ENCODE measurements at places on chromosomes 4 and X. TPM values are rescaled to one million over a fixed set of nuclear protein-coding genes. Genes with fewer than 3 reads are reported as not detected.

The STATH gene
- total RNA-seq, result not detected

The FDCSP gene
- not detected for total RNA-seq

The TBC1D14 gene
- 38.0 TPM for total RNA-seq

The TLR3 gene
- 0.33 TPM for total RNA-seq

The CYLC1 gene
- total RNA-seq, result not detected

The DKK2 gene
- not detected for total RNA-seq

The ATP10D gene
- total RNA-seq, result 7.2 TPM

The DMRTC1B gene
- not detected for total RNA-seq

The FAM53A gene
- total RNA-seq, result 0.82 TPM

The GPR143 gene
- not detected for total RNA-seq

The CXCL11 gene
- total RNA-seq, result 0.18 TPM

The TSPAN5 gene
- total RNA-seq, result 15.9 TPM

Measured in CD8-positive, alpha-beta memory T cell (primary cell).